ENCODE measurements at places on chromosomes 11 and 22.

DNA sequence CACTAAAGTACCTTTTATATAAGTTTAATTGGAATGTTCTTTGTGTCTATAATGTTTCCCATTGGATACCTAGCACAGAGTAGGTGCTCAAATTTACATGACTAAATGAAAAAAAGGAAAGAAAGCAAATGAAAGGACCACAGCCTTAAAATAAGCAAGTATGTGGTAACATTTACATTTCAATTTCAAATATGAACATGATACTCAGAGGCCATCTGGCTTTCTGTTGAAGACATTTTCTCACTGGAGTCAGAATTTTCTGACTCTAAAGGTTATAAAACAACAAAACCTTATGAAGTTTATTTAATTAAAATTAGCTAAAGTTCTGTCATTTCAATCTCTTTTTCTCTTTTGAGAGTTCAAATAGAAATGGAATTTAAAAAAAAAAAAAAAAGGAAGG lies 904 bp upstream of the ANGPTL5 start:
- no peak for DNase-seq

- DNase-seq = no peak
Measured at GRCh38 chr11:5620651-5621521, 3.9 kb upstream of the TRIM34 start.

GRCh38 chr22:47919893-47920292 lies 1157.4 kb downstream of the TBC1D22A start:
- no peak for DNase-seq

DNA sequence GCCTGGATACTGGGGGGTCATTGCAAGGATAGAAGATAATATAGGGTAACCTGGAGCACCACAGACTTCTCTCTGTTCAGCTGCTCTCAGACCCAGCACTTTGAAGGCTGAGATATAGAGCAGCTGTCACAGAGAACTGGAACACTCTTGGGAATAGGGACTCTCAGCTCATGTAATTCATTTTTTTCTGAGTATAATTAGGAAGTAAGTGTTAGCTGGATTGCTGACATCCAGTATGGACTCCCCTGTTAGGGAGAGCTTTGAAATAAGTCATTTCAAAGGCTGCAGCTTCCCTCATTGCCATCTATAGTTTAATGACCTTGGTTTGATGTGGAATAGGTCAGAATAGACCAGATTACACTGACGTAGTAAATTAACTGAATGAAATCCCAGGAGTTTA lies 120.8 kb upstream of the POU2AF2 start:
- DNase-seq = no peak

DNA sequence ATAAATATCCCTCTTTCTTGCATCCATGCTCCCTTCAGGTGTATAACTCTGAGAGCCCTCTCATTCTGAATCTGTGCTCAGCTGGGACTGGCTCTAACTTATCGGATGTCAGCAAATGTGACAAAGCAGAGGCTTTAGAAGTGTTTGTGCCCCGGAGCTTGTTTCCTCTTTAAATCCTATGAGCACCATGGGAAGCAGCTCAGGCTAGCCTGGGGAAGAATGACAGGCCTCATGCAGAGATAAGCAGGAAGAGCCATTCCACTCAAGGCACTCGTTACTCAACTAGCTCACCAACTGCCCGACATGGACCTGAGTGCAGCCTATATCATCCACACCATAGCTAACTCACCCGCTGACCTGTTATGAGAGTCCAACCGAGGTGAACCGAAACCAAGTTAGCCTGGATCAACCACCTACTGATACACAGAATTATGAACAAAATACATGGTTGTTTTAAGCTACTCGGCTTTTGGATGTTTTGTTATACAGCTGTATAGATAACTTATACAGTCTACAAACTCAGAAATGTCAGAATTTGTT lies 990.7 kb downstream of the NTM start:
- DNase-seq = no peak

GRCh38 chr11:12284316-12285050 lies 92.9 kb upstream of the PARVA start:
- no peak for DNase-seq

DNA sequence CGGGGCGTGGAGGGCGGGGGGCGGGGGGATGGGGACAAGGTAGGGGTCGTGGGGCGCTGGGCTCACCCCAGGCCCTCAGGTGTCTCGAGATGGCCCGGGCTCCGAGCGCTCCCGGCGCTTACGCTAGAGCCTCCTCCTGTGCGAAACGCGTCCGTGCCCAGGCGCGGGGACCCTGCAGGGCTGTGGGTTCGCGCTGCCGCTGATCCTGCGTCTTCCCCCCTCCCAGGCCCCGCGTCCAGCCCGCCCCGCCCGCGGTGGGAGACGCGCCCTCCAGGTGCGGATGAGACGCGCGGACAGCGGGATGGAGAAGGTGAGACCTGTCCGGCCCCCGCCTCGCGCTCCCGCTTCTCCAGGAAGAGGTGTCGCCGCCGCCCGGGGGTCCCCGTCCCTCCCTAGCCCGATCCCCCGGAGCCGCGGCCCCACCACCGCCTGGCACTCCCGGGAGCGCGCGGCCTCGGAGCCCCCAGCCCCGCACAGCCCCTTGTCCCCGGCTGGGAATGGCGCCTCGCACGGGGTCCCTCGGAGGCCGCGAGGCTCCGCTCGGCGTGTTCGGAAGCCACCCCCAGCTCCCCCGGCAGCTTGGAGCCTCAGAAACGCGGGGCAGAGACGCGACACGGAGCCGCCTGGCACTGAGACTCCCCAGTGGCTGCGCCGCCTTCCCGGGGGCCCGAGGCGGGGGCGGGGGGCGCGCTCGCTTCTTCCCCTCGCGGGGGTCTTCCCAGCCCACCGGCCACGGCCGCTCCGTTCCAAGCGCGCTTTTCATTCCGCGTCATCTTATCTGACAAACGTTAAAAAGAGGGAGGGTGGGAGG lies 27.6 kb upstream of the TOLLIP start:
- peak; percentile 60 for DNase-seq

GRCh38 chr22:39132871-39133524 lies 19.5 kb downstream of the CBX7 start:
- DNase-seq = no peak

- no peak for DNase-seq
Measured at GRCh38 chr22:41508770-41509170, 35.5 kb downstream of the POLR3H start.

- DNase-seq = no peak
Measured at GRCh38 chr11:110374921-110375320, 54.8 kb upstream of the FDX1 start.

DNA sequence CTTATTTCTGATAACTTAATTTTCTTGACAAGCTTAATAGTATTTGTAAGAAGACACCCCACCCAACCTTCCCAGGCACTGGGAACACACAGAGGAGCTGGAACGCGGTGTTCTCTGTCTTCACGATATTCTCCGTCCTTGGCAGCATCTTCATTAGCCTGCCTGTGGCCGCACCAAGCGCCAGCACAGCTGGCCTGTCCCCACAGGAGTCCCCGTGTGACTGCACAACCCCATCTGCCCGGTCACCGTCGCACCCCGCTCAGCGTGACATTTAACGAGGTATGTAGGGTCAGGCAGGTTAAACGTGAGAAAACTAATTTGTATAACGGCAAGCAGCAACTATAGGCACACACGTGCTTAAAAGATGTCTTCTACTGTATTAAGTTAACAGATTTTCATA lies 293.3 kb downstream of the BRD1 start:
- DNase-seq = no peak

- no peak for DNase-seq
Measured at GRCh38 chr11:65501472-65502273, 2.8 kb downstream of the MALAT1 start.

DNA sequence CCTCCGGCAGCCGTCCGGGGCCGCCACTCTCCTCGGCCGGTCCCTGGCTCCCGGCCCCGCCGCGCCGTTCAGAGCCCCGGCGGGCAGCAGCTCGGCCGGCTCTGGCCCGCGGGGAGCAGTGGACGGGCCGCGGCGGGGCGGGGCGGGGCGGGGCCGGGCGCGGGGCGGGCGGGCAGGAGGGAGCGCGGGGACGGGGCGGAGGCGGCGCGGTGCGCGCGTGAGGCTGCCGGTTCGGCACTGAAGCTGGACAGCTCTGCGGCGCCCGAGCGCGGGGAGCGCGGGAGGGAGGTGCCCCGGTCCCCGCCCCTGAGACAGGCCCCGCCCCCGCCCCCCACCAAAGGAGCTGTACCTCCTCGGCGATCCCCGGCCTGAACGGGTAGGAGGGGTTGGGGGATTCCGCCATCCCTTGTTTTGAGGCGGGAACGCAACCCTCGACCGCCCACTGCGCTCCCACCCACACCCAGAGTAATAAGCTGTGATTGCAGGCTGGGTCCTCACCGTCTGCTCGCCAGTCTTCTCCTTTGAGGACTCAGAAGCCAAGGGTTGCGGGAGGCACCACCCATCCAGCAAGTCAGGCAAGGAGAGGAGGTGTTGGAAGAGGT lies at the start of gene DRD2:
TSS of gene DRD2 (minus strand) at position 239 of the 602 bp plus-strand sequence. CDS start 50,747 bp downstream, outside the sequence.
- no peak for DNase-seq

DNA sequence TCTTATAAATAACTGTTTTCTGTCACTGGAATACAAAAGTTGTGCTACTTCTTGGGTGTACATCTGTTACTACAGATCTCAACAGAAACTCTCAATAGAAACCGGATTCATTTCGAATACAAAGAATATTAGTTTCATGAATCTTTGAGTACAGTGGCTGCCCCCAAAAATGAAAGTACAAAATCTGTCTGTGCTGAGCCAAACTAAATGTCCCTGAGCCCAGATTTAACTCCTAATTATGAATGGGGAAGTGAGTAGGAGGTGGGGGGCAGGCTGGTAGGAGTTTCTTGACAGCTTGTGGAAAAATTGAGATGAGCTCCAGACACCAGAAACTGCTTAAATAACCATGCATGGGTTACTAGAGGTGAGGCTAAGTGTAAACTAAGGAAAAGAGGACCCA lies 41.6 kb downstream of the PITPNB start:
- DNase-seq = no peak

DNA sequence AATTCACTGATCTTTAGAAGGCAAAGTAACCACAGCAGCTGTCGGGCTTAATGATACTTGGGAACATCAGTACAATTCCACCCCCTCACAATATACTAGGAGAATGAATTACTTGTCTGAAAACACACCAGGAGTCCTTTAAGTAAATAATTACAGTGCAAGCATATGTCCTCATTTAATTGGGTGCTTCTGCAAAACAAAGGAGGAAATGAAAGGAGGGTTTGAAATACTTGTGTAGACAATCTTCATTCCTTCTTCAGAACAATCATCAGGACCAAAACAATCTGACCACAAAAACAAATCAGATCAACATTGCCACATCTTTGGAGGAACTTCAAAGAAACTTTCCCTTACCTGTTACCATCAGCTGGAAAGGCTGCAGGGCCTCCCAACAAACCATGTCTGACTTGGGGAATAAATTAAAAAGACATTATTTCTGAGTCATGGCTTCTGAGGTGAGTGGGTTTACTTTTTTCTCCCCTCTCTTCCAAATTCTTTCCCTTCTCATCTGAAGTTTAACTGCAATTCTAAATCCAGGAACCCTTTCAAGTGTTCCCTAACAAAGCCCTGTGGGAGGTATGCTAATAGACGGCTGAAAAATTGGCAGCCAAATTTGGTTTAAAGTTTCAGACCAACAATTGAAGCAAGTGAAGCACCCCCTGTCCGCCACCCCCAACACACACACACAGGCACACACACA lies 12.5 kb upstream of the CCDC117 start:
- no peak for DNase-seq

GRCh38 chr11:2132246-2132645 lies 6.9 kb downstream of the IGF2 start:
- DNase-seq = no peak

- DNase-seq = no peak
Measured at GRCh38 chr11:63998558-63999348, 12.5 kb downstream of the OTUB1 start.

- peak; percentile 31 for DNase-seq
Measured at GRCh38 chr11:69652999-69653398, 12.0 kb downstream of the CCND1 start.

- DNase-seq = no peak
Measured at GRCh38 chr22:20267441-20268278, 458 bp downstream of the RTN4R start.

DNA sequence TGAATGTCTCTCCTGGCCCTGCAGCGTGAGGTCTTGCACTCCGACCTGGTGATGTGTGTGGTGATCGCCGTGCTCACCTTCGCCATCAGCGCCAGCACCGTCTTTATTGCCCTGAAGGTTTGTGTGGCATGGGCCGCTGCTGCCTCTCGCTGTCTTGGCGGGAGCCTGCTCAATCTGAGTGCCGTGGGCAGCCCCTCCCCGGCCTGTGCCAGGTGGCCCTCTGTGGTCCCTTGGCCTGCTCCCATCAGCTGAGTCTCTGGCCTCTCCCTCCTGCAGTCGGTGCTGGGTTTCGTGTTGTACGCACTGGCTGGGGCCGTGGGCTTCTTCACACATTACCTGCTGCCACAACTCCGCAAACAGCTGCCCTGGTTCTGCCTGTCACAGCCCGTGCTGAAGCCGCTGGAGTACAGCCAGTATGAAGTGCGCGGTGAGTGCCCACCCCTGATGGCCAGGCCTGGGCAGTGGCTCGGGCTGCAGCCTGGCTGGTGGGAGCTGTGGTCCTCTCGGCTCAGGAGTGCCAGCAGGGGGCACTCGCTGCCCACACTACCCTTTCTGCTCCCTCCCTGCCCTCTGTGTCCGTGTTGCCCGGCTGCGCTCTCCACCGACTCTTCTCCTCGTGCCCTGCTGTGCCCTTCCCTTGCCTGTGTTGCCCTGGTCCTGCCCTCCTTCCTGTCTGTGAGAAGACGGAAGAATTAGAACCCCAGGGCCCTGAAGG lies 10.2 kb downstream of the PCNX3 start:
- DNase-seq = peak; percentile 76

- peak; percentile 82 for DNase-seq
Measured at GRCh38 chr11:119481021-119481666, 58.2 kb upstream of the THY1 start.
